ENCODE measurements at places on chromosomes 3 and 15.

DNA sequence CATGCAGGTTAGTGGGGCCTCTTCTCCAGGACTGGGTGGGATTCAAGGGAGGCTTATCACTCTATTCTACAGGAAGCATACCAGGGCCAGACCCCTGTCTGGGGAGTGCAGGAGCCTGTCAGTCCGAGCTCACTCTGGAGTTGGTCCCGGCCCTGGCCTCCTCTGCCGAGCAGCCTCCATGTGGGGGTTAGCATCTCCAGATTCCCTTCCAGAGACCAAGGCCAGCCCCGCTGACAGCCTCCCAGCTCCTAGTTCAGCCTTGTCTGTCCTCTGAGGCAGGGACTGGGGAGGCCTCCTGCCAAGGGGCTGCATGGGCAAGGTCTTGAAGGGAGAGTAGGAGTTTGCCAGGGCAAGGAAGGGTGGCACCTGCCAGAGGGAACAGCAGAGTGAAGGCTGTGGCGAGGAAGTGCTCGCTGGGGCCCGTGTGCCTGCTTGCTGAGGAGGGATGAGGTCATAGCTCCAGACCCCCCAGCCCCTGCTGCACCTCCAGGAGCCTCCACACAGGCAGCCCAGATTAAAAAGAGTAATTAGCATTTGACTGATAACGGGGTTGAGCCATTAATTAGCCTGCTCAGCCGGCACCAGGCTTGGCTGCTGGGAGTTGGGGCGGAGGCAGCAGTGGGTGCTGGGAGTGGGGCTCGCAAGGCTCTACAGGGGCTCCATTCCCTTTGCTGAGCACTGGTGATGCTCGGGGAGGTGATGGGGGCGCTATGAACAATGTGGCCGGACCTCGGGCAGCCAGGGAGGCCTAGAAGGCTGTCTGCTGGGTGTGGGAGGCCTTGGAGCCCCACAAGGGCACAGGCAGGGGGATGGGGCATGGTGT, 54.3 kb downstream of the DNAJB8 start:
- DNase-seq = no peak

GRCh38 chr15:88661041-88661700, 22.4 kb downstream of the ISG20 start:
- DNase-seq = no peak

DNA sequence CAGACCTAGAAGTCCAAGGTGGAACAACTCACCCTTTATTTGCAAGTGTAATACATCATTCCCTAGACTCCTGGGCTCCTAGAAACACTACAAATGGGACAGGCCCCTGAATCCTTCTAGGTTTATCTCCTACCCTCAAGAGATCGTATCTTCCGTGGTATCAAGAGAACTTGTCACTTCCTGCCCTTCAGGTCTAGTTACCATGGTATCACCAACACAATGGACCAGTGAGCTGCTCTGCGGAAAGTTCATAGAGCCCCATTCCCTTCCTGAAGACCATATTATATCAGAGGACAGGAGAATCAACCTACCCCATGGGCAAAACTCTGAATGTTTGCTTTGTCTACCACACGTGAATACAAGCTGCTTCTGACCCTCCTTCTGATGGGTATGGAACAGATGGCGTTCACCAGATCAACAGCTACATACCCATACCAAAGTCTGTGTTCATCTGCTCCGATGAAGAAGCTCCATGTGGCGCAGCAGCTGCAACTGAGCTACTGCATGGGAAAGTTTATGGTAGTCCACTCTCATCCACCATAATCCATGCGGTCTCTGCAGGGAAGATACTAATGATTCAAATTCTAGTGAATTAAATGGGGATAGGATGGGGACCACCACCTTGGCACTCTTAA, 84.6 kb upstream of the KLF13 start:
- DNase-seq = no peak

- peak; percentile 83 for DNase-seq
Observed at GRCh38 chr15:31435261-31435911, 108.8 kb downstream of the KLF13 start.

DNA sequence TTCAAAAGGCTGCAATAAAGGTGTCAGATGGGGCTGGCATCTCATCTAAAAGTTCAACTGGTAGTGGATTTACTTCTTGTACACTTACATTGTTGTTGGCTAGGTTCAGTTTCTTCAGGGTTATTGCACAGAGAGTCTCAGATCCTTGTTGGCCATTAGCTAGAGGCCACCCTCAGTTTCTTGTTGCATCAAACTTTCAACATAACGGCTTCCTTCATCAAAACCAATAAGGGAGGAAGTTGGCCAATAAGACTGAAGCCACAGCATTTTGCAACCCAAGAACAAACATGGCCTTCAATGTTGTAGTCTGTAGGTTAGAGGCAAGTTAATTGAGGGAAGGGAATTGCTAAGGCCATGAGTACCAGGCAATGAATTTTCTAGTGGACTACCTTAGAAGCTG, 218.0 kb downstream of the ZBBX start:
- no peak for DNase-seq

GRCh38 chr3:183122257-183122932, 23.1 kb upstream of the MCCC1 start:
- DNase-seq = no peak

DNA sequence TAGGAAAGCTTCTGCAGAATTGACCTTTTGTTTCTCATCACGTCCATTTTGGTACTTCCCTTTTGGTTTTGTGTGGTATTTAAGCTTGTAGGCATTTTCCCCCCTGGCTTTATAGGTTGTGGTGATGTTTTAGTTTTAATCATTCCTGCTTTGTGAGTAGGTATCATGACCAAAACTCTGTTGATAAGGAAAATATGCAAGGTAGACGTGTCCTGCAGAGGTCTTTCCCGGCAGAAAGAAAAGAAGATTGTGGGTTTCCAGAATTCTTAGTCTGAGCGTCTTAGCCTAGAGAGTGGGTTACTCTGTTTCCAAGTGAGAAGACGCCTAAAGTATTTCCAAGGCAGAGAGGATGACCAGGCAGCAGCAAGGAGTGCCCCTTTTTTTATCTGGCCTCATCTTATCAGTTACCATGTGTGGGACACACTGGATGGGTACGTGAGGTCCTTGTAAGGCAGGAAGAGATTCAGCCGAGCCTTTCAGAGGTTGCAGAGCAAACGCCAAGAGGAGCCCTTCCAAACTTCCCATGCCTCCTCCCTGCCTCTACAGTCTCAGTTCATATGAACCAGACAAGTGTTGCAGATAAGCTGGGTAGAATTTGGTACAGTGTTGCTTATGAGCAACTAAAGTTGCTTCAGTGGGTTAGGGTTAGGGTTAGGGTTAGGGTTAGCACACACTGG, 58.8 kb downstream of the ARNT2 start:
- DNase-seq = no peak

DNA sequence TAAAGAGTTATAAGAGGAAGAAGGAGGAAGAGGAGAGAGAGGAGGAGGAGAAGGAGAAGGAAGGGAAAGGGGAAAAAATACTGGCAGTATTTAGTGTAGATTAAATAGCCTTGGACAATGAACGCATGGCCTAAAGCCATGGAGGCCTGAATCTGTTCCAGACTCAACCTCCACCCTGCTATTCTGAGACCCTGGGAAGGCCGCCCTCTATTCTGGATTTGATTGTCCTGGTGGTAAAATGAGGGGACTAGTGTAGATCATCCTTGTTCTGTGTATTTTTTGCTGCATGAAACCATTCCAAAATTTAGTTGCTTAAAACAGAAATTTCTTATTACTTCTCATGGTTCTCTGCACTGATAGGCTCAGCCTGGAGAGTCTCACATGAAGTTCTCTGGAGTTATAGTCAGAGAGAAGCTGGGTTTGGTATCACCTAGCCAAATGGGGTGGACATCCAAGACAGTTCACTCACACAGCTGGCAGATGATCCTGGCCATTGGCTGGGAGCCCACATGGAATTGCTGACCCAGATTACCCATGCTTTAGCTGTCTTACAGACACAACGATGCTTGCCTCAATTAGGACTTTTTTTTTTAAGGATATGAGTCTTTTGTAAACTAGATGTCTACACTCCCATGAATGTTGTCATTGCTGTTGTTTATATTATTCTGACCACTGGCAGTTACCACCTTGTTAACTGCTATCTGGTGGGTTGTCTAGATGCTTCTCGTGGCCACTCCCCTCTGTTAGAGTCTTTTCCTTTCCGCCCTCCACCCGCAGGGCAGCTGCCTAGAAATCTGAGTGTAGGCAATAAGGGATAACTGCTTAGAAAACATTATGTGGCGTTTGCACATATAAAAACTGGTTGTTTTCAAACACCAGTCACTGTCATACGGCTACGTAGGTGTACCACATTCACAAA, 149.9 kb downstream of the SST start:
- no peak for DNase-seq

DNA sequence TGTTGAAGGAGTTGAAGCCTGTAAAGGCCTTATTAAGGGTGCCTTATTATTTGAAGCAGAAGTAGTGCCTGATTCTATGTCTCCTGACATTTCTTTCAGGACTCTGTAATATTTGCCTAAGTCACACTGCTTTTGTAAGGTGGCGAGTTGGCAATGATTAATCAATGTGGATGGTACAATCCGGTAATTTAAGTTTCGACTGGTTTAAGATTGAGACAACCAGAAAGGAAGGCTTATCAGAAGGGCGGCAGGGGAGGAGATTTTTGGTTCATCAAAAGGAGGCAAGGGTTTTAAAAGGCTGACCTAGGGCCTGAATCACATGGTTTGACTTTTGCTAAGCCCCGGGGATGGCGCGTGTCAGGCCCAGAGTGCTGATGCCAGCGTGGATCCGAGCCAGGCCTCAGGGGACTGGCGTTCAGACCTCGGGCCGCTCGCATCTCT, 830 bp upstream of the RNF13 start:
- DNase-seq = no peak

DNA sequence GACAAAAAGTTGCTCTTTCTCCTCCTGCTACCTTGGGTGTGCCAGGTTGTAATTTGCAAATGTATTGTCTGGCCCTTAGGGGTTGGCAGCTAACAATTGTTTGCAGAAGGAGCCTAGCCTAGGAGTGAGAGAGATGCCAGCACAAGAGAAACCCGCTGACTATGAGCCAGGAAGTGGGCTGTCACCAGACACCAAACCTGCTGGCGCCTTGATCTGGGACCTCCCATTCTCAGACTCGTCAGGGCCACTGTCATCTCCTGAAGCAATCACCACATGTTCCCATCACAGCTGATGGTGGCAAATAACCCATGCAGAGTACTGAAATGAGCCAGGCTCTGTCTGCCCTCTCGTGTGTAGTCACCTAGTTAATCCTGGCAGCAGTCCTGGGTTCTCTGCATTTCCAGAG, 406.4 kb upstream of the NPAP1 start:
- DNase-seq = no peak

- no peak for DNase-seq
Observed at GRCh38 chr3:172461530-172462138, 13.4 kb upstream of the GHSR start.

- DNase-seq = no peak
Observed at GRCh38 chr3:172249039-172249438, 199.2 kb downstream of the GHSR start.
